ENCODE measurements at places on chromosomes 6 and 20.

- no peak for DNase-seq
Measured at GRCh38 chr6:157294654-157295053, 28.7 kb downstream of the TMEM242 start.

DNA sequence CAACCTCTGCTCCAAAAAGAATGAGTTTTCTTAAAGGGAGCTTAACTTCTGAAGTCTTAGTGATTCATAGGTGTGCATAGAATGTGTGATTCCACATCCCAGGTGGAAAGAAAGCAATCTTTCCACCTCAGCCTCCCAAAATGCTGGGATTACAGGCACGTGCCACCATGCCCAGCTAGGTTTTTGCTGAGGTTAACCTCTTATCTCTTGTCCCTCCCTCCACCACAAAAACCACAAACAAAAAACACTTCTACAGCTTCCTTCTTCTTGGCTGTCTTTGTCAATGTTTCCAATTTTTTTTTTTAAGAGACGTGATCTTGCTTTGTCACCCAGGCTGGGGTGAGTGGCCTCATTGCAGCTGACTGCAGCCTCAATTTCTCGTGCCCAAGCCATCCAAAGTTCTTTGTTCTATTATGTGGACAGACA is 8.1 kb upstream of the CSE1L start:
- DNase-seq = no peak

- no peak for DNase-seq
Measured at GRCh38 chr6:125824946-125825771, 34.4 kb downstream of the NCOA7 start.

GRCh38 chr20:8547035-8547650 is 415.1 kb downstream of the PLCB1 start:
- DNase-seq = no peak

- DNase-seq = no peak
Measured at GRCh38 chr20:16942756-16943155, 194.6 kb downstream of the OTOR start.

All from stimulated activated CD4-positive, alpha-beta T cell treated with anti-CD3 and anti-CD28 coated beads, Interleukin-1b, Interleukin-23, amount 100 ng/mL, for 1 hour (primary cell).